ENCODE measurements at places on chromosomes 3 and 15. TPM values are rescaled to one million over a fixed set of nuclear protein-coding genes. Genes with fewer than 3 reads are reported as not detected.

Gene GABRG3
- not detected for total RNA-seq

Gene KNG1
- not detected for total RNA-seq

Gene CDHR4
- total RNA-seq = 0.35 TPM

Gene PPM1L
- total RNA-seq = 6.4 TPM

Gene THSD4
- not detected for total RNA-seq

Gene CELF6
- total RNA-seq = 1.9 TPM

- no peaks in the 10 kb centered on the region for H3K36me3 ChIP-seq
- DNase-seq = no peak
- peaks cover 16% of the 10 kb centered on the region for H3K4me1 ChIP-seq
- no peaks in the 10 kb centered on the region for H3K27me3 ChIP-seq
- H3K27ac ChIP-seq = no peak overlapping the region
Observed at GRCh38 chr3:27865731-27866130, 143.6 kb upstream of the EOMES start.

- H3K36me3 ChIP-seq = no peaks in the 10 kb centered on the region
- no peak overlapping the region for H3K4me3 ChIP-seq
- no peaks in the 10 kb centered on the region for H3K27me3 ChIP-seq
- no peak overlapping the region for H3K27ac ChIP-seq
- DNase-seq = peak; percentile 12
Observed at GRCh38 chr15:84914909-84915605, 30.6 kb downstream of the SLC28A1 start.

- H3K27me3 ChIP-seq = no peaks in the 10 kb centered on the region
- DNase-seq = no peak
- H3K4me3 ChIP-seq = no peak overlapping the region
- H3K27ac ChIP-seq = no peak overlapping the region
- H3K36me3 ChIP-seq = no peaks in the 10 kb centered on the region
Observed at GRCh38 chr3:43273416-43273815, 12.9 kb upstream of the SNRK start.

- H3K4me1 ChIP-seq = no peaks in the 10 kb centered on the region
- no peaks in the 10 kb centered on the region for H3K36me3 ChIP-seq
- H3K4me3 ChIP-seq = no peak overlapping the region
- DNase-seq = no peak
Observed at GRCh38 chr15:28086175-28086703, 12.9 kb downstream of the OCA2 start.

GRCh38 chr3:13470894-13471574 is 9.1 kb upstream of the HDAC11 start:
- no peak overlapping the region for H3K4me3 ChIP-seq
- DNase-seq = no peak
- no peak overlapping the region for H3K27ac ChIP-seq
- H3K36me3 ChIP-seq = no peaks in the 10 kb centered on the region

DNA sequence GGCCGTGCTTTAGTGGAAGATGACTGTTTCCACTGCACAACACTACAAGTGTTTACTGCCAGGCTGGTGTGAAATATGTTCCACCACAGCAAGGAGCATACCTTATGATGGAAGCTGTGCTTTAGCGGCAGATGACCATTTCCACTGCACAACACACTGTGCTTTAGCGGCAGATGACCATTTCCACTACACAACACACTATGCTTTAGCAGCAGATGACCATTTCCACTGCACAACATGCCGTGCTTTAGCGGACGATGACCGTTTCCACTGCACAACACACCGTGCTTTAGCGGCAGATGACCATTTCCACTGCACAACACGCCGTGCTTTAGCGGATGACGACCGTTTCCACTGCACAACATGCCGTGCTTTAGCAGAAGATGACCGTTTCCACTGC is 2.8 kb downstream of the ZNF717 start:
- no peaks in the 10 kb centered on the region for H3K27me3 ChIP-seq
- H3K4me3 ChIP-seq = no peak overlapping the region
- no peaks in the 10 kb centered on the region for H3K4me1 ChIP-seq
